Stimulated activated CD8-positive, alpha-beta memory T cell treated with anti-CD3 and anti-CD28 coated beads, Interleukin-2, amount 100 ng/mL, for 1 hour (primary cell): ENCODE measurements at places on chromosomes 12 and 14.

DNA sequence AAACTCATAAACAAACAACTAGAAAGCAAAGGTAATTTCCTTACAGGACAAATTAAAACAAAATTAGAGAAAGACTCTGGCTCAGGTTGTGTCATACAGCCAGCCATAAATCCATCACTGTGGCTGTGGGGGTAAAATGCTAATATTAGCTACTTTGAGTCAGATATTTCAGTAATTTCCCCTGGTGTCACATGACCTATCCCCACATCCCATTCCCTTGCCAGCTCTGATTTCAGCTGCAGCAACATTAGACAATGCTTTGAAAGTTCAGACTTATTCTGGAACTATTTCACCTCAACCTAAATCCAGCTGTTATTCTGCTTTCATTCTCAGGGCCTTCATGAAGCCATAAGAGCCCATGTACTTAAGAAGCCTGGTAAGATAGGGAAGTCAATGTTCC is 55.3 kb downstream of the RPL10L start:
- no peak for DNase-seq

GRCh38 chr12:107029081-107029480 is 42.1 kb upstream of the MTERF2 start:
- DNase-seq, result no peak

GRCh38 chr12:100447381-100447780 is 26.3 kb upstream of the NR1H4 start:
- DNase-seq, result no peak

DNA sequence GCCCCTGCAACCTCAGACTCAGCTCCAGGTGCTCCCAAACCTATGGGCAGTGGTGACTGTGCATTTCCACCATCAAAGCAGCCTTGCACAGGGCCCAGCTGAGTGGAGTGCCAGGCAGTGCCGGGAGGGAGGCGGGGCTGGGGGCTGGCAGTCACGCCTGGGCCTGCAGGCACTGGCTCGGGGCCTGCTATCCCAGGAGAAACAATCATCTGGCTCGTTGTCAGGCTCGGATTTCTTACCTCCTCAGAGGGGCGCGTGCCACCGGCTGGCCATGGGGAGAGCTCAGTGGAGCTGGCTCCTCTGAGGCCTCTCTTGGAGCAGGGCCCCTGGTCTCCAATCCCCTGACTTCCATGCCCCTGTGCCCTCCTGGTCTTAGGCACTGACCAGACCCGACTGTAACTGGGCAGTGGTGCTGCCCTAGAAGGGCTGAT is 20.2 kb upstream of the PPP1R13B start:
- DNase-seq, result no peak

GRCh38 chr14:31819281-31819680 is 257.8 kb upstream of the ARHGAP5 start:
- no peak for DNase-seq

DNA sequence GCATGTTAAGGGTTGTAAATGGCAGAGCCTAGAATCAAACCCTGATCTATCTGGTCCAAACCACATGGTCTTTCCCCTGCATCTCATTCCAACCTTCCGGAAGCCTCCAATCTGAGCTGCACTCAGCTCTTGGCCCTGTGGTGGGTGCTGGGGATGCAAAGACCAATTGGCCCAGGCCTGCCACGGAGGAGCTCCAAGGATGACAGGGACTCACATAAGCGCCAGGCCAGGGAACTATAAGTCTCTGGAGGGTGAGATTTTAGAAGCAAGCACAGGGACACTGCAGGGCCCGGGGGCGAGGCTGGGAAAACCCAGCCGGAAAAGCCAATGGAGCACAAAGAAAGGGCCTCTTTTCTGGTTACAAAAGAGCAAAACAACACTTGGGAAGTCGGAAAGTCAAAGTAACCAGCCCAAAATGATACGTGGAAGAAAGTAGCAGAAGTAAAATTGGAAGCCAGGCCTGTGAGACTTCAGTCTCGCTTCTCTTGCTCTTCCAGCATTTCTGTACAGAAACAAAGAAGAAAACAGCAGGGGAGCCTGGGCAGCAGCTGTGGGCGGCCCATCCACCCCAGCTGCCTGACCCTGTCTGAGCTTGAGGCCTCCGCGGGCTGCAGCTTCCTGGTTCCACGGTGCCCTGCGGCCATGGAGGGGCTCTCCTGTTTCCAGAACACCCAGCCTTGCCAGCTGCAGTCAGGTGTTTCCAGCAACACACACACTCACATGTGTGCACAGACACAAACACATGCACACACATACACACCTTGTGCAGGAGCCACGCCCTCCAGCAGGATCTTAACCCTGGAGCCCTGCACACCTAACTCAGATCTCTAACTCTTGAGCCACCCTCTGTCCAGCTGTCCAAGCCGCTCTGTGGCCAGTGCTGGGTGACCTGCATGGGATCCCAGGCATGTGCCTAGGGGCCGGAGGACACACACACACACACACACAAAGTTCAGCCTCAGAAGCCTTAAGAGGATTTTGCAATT is 178.2 kb downstream of the BCL11B start:
- no peak for DNase-seq

DNA sequence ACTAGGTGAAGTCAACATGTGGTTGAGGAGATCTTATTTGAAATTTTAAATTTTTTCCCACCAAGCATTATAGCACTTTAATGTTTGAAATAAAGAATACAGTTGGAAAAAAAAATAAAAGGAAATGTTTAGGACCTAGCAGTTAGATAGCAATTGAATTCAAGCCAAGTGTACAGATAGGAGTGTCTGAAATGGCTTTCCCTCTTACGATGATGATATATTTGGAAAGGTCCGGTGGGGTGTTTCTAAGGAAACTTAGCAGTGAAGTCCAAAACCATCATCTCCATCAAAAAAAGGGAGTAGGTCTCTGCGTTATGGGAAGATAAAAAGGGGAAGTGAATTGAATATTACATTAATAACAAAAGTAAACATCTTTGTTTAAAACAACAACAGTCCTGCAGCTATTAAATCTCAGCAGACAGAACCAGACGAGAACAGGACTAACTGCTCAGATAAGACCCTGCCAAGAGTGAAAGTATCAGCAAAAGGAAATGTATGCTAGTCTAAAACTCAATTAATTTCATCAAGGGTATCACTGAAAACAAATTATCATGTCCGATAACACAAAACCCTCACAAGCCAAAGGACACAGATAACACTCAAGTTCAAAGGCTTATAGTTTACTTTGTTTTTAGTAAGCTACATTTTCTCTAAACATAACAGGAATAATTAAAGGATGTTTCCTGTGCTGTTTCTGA is 242.0 kb downstream of the BMP4 start:
- no peak for DNase-seq

DNA sequence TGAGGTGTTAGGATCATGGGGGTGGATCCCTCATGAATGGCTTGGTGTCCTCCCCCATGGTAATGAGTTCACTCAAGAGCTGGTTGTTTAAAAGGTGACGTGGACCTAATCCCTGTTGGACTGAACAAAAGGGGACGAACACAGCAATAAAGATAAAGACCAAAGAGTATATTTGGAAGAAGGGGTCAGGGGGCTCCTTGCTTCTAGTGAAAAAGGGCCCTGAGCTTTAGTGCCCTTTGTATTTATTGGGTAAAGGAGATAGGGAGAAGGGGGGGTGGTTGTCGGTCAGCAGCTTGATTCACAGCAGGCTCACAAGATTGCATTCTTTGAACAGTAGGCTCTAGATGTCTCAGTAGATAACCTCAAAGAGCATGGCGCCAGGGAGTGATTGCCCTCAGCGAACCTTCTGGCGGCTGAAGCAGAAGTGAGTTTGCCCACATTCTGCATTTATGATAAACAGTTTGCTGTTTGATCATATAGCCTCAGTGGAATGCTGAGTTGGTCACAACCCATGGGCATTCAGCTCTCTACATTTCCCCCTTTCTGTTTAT is 25.9 kb upstream of the MAPKAPK5 start:
- no peak for DNase-seq

DNA sequence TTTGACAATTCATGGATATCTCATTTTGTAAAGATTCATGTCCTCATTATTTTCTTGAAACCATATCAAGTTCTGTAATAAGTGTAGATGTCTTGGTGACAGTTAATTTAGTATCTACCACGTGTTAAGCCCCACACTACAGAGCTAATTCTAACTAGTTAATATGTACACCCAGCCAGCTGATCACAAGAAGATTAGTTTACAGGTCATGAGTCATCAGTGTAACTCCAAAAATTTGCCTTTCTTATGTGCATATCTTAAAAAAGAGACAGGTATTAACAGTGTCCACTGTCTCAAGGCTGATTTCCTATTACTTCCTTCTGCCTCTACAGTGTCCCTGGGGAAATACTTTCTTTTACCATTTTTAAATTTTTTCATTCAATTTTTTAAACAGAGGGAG is 13.3 kb upstream of the YBX3 start:
- DNase-seq, result no peak

DNA sequence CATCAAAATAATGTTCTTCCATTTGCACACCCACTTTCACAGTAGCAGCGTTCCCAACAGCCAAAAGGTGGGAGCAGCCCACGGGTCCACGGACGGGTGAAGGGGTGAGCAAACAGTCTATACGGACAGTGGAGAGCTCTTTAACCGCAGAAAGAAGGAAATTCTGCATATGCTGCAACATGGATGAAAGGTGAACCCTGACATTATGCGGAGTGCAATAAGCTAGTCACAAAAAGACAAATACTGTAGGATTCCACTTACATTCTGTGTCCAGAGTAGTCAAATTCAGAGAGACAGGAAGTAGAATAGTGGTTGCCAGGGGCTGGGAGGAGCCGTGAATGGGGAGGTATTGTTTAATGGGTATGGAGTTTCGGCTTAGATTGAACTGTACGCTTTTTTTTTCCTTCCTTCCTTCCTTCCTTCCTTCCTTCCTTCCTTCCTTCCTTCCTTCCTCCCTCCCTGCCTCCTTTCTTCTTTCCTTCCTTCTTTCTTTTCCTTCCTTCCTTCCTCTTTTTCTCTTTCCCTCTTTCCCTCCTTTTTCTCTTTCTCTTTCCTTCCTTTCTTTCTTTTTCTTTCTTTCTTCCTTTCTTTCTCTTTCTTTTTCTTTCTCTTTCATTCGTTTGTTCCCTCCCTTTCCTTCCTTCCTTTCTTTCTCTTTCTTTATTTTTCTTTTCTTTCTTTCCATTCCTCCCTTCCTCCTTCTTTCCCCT is 15.8 kb upstream of the ANKRD9 start:
- no peak for DNase-seq

- no peak for DNase-seq
These were observed 4.1 kb downstream of the C14orf180 start for GRCh38 chr14:104583424-104584306.

DNA sequence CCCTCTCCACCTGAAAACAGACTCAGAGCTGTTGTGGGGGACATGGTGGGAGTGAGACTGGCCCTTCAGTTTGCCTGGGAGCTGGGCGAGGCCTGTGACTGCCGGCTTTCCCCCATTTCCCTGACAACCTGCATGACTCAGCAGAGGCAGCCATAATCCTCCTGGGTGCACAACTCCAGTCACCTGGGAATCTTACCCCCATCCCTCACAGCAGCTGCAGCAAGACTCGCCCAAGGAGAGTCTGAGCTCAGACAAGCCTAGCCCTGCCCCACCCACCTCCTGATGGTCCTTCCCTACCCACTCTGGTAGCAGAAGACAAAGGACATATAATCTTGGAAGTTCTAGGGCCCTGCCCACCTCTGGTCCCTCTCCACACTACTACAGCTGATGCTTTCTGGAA is 207.3 kb upstream of the ARID2 start:
- DNase-seq, result no peak

DNA sequence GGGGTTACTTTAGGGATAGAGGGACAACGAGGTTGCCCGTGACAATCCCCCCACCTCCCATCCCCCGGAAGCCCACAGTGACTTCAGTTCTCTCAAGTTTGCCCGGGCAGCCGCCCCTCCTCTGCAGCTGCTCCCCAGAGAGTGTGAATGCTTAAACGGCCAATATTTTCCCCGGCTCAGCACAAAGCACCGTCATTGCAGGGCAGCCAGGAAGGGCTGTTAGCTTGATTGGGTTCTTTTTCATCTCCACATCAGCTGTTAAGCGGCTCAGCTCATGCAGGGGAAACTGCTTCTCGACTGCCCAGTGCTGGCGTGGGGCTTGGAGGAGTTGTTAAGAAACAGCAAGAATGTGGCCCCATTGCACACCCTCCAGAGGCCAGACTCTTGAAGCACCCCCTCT is 120.5 kb upstream of the NCOR2 start:
- no peak for DNase-seq

GRCh38 chr14:99838639-99839134 is 45.5 kb downstream of the EML1 start:
- DNase-seq, result no peak

- DNase-seq, result no peak
These were observed 81.2 kb upstream of the OVCH1 start for GRCh38 chr12:29578731-29579130.

GRCh38 chr14:79080040-79080439 is 909.9 kb downstream of the NRXN3 start:
- no peak for DNase-seq

DNA sequence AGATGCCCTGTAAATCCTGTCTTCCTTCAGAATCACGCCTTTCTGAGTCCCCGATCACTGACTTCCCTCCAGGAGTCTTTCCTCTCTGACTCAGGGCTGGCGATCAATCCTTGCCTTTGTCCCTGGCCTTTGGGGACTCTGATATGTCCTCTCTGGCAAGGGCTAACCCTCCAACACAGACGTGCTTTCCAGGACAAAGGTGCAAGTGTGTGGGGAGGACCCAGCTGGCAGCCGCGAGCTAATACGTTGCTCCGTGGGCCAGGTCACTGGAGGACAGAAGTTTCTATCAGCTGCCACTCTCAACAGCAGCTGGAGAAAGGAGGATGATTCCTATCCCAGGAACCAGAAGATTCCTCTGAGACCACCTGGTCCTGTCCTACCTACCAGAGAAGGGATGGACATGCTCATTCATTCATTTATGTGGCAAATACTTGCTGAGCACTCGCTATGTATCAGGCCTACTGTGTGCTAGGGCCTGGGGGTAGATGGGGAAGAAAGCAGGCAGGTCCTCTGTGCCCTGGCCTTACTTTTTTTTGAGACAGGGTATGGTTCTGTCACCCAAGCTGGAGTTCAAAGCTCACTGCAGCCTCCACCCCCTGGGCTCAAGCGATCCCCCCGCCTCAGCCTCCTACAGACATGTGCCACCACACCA is 8.5 kb upstream of the SCARB1 start:
- no peak for DNase-seq

- DNase-seq, result no peak
These were observed 507 bp downstream of the SPTSSA start for GRCh38 chr14:34461334-34462131.

- DNase-seq, result no peak
These were observed 77.0 kb downstream of the GTF2A1 start for GRCh38 chr14:81143793-81144192.

DNA sequence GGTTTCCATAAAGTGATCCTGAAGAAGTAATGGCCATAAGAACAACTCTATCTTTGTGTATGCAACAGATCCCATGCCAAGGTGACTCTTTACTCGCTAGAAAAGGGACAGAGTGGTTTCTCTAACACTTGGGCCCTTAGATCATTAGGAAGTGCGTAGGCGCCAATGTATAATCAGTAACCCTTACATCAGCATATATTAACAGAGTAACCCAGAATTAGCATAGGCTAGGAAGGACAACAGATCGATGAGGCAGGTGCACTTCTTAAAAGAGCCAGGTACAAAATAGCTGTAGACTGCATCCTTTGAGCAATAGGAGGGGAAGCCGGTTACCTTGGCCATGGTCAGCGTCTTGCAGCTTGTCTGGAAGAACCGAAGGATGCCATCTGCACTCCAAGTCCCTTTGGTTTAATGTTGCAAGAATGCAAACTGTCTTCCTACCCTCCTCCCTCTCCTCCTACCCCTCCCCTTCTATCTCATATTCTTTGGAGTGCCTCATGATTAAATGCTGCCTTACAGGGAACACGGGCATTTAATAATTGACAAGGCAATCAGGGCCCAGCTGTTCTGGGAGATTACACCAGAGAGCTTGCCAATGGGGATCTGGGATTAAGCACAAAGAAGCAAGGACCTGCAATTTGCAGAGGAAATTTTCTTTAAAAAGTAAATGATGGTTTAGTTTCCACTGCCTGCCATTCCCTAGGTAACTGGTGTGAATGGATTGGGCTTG is 8.0 kb downstream of the GSG1 start:
- no peak for DNase-seq
